ENCODE measurements at places on chromosomes 7 and 10.
A peak's percentile ranks its signal among the peaks of the same experiment; 100 is the strongest.

- DNase-seq = no peak
Measured at GRCh38 chr7:43658718-43659548, 70.4 kb downstream of the COA1 start.

- no peak for DNase-seq
Measured at GRCh38 chr7:112063974-112064373, 142.2 kb downstream of the DOCK4 start.

DNA sequence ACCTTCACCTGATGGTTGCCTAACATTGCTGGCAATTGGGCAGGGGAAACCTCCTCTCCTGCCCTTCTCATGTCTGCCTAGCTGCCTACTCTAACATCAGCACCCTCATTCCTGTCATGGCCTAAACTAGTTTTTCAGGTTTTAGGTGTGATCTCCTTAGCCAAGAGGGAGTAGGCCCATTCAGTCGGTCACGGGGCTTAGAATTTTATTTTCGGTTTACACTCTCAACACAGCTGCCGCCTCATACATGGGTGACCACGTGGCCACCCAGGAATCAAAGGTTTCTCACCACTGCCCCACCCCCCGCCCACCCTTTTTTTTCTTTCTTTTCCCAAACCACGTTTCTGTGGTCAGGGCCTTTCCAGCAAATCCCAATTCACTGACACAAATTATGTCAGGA, 97.2 kb downstream of the RALA start:
- DNase-seq = no peak

- no peak for DNase-seq
Measured at GRCh38 chr7:69130396-69130795, 467.9 kb upstream of the AUTS2 start.

- no peak for DNase-seq
Measured at GRCh38 chr10:46314071-46314470, 27.3 kb downstream of the ANTXRL start.

- DNase-seq = no peak
Measured at GRCh38 chr10:49136525-49136924, 2.7 kb upstream of the FAM170B start.

- DNase-seq = no peak
Measured at GRCh38 chr7:90173127-90173844, 19.0 kb downstream of the STEAP1 start.

DNA sequence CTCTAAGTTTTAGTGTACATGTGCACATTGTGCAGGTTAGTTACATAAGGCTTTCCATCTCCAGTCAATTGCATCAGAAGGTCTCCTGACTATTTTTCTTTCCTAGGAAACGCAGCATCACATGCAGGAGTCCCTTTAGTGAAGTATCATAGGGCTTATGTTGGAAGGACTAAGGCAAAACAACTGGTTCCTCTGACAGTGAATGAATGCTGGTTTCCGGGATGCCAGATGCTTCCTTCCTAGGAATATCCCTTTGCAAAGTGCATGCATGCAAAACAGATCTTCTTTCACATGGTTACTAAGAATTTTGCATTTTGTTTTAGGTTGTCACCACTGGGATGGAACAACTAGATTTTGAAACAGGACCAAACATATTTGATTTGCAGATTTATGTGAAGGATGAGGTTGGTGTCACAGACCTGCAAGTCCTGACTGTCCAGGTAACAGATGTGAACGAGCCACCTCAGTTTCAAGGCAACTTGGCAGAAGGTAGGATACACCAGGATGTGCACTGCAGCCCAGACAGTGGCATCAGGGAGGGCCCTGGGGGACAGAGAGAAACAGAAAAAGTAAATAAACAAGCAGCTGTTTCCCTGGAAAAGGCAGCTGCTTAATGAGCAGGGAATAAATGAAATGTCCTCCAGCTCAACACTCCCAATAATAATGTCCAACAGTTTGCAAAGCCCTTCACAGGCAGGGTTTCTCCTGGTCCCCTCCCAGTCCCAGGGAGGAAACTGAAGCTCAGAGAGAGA, 17.8 kb downstream of the CDHR3 start:
- no peak for DNase-seq

DNA sequence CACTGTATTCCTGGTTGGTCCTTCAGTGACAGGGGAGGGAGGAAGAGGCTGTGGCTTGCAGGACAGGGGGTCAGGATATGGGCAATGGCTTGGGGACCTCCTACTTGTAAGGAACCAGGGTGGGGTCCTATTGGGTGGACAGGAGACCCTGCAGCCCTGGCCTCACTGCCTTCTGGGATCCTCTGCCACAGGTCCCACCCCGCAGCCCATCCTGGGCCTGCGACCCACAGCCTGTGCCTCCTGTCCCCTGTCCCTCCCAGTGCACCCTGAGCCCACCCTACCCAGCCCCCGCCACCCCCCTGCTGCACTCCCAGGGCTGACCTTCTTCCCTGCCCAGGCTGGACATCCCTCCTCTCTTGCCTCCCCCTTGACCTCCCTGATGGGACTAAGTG, 58.7 kb upstream of the MYL10 start:
- DNase-seq = no peak

- DNase-seq = no peak
Measured at GRCh38 chr7:115838829-115839228, 191.7 kb downstream of the TFEC start.

- no peak for DNase-seq
Measured at GRCh38 chr7:82623812-82624211, 180.2 kb upstream of the CACNA2D1 start.

GRCh38 chr7:7681191-7681935, 37.0 kb downstream of the RPA3 start:
- DNase-seq = peak; percentile 22

DNA sequence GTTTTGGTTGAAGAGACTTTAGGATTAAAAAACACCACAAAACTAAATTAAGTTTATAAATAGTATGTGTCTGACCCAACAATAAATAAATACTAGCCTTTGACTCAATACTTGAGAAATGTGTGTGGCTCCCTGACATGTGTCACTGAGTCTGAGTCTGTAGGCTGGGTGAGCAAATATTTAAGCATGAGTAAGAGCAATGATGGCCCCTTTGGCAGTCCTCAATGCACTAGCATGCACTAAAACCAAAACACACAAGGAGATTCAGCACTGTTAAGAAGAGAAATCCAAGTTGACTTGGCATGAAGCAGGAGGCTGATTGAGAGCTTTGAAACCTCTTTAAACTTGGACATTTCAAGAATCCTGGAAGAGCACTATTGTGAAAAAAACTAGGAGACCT, 37.1 kb downstream of the CCDC71L start:
- no peak for DNase-seq

GRCh38 chr10:116113721-116114501, 159.1 kb downstream of the GFRA1 start:
- DNase-seq = no peak

DNA sequence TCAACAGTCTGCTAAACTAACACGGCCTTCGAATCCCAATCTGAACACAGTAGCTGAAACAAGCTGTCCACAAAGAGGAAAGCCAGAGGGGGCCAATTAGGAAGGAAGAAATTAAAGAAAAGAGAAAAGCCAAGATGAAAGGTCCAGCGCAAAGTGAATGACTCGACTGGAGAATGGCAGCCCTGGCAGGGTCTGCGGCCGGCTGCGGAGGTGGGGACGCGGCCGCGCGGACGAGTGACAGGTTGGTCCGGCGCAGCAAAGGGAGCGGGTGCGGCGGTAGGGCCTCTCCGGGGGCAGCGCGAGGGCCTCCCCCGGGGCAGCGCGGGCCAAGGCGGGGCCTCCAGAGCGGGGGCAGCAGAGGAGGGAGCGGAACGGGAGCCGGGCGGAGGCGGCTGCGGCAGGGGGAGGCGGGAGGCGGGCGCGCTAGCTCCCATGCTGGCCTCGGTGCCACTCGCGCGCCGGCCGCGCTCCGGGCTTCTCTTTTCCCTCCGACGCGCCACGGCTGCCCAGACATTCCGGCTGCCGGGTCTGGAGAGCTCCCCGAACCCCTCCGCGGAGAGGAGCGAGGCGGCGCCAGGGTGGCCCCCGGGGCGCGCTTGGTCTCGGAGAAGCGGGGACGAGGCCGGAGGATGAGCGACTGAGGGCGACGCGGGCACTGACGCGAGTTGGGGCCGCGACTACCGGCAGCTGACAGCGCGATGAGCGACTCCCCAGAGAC, at the start of gene VWC2:
Gene VWC2 (plus strand): TSS at position 421 of the 718 bp plus-strand sequence. CDS start 1,798 bp downstream, outside the sequence.
- DNase-seq = no peak

GRCh38 chr7:18117482-18117881, 89.8 kb upstream of the PRPS1L1 start:
- no peak for DNase-seq

DNA sequence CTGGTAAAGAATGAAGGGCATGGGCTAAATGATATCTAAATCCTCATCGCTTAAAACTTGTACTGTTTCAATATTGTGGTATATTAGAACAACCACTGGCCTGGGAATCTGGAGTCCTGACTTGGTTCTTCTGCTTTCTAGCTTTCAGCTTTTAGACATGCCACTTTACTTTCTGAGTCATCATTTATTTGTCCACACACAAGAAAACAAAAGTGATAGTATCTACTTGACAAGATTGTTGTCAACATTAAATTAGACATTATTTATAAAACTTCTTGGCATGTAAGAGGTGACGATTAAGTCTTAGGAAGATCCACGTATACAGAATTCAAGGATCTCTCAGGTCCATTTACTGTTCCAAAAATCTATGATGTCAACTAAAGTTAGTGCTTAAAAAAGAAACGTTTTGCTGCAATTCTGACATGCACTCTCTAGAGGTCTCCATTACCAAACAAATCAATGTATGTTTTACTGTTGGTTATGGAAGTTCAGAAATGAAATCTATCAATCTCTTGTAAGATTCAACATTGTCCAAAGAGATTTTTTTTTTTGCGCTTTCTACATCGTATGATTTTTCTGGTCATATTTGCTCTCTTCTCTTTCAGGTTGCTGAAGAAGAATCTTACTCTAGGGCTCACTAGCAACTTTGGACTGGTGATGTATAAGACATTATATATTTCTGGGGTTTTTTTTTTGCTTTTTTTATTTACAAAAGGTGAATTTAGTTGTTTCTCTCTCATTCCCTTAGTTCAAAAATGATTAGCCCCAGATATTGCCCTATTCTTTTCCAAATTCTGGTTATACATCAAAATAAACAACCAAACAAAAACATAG, 53.6 kb upstream of the DYNC1I1 start:
- DNase-seq = no peak

DNA sequence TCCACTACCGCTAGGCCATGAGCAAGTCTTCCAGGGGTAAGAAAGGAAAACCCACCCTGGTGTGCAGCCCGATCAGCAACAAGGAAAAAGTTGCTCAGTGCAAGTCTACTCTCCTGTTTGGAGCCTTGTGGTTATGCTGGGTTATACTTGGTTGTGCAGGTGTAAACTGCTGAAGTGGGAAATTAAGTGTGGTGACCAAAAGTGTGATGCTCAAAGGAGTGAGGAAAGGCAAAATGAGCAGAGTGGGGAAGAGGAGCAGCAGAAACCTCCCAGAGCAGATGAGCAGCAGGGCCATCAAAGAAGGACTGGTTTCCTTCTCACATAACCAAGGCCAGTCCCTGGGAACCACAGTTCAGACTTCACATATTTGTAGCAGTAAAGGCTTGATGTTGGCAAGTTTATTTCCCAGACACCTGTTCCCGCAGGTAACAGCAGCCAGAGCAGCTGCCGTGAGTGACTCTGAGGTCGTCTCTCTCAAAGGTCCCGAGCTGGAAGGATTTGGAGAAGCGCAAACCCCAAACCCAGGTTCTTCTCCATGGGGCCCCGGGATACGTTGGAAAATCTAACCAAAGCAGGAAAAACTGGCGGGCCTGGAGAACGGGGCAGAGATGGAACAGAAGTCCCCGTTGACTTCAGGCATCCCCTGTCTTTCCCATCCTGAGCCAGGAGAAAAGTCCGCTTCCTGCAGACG, 607 bp upstream of the SMO start:
- no peak for DNase-seq

DNA sequence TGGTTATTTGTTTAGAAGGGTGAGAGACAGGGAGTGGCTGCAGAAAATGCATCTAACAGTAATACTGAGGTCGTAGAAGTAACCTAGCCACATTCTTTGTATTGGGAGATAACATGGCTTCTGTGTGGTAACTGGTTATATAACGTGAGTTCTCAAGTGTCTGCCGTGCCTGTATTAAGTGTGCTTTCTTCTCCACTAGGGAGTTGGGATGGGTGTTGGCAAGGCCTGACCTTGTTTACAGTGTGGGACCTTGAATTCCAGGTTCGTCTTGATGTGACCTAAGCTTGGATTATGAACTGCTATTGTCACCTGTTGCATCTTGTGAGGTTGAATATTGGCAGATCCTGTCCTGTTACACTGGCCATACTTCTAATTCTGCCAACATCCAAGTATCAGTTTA, 145.3 kb upstream of the NAMPT start:
- no peak for DNase-seq

DNA sequence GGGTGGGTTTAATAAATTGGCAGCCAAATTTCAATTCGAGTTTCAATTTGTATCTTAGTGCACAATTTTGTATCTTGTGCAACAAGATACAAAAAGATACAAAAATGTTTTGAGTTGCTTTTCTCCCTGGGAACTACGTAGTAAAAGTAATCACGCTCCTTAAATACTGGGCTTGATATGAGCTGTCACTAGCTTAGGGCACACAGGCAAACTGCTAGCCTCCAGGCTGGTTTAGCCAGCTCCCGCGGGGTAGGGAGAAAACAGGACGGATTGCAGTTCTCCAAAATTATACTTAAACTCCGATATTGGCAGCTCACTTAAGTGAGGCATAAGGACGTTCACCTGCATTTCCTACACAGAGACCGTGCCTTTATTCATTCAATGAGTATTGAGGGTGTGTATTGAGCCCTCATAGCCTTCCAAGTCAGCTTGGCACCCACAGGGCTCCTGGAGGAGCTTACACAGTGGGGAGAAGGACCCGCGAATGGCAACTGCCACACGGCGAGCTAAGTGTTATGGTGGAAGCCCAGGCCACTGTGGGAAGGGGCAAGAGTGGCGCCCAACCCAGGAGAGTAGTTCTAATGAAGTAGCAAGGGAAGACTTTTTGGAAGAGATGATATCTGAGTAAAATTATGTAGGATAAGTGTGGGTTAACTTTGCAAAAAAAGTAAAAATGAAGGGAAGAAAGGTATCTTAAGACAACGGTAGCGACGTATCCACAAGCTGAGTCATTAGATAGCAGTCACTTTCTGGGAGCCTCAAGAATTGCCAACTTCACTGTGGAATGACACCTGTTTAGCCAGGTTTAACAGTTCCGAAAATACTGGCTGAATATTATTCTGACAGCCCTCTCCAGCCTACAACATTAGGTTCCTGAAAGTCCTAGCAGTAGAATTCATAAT, 1.6 kb upstream of the EPC1 start:
- no peak for DNase-seq

DNA sequence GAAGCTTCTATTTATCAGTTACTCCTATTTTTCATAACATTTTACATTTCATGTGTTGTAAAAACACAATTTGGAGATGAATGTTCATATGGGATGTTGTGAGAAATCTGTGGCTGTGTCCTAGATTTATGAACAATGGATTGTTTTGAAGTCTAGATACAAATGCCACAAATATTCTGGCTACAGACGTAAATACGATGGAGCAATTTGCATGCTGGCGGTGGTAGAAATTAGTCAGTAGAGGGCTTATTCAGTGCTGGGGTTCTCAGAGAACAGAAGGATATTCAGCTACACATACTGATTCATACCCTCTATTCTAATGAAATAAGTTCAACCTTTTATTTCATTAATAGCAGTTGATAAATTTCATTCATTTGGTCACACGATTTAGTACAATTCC, 48.8 kb downstream of the PLPP4 start:
- no peak for DNase-seq

GRCh38 chr10:63421591-63421990, 44.2 kb downstream of the JMJD1C start:
- DNase-seq = no peak

- peak; percentile 64 for DNase-seq
Measured at GRCh38 chr7:5694912-5695726, 86.3 kb downstream of the RNF216 start.

All from effector CD4-positive, alpha-beta T cell (primary cell).